ENCODE measurements at places on chromosomes 11 and 22.

DNA sequence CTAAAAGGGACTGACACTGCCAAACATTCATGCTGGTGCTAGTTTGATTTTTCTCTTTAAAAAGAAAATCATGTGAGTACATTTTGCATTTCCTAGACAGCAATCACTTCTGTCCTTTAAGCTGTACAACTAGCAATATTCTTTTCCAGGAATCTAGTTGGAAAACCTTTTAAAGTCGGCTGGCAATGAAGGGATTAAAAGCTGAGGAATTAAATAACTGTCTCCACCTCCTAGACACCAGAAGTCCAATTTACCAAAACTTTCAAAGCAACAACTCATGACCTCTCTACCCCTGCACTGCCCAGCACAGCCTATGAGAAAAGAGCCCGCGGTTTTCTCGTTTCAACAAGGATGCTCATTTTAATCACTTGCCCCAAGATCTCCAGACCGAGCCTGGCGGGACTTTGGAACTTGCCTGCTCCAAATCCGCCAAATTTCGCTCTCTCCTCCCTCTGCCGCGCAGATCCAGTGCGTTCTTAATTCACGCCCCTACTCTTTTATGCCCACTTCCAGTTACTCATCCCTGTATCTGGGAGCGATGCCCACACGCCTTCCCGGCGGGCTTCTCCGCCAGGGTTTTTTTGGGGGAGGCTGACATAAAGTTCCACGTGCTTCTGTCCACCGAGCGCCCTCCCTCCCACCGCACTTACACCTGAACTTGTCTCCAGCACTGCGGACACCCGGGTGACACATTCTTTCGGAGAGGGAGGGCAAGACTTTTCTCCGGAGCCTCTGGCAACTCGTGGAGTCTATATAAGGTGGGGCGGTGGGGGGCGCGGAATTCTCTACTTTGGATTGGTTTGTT, 2.5 kb downstream of the MPPED2 start:
- DNase-seq = no peak

GRCh38 chr11:47028195-47029093, 91.9 kb downstream of the CSTPP1 start:
- DNase-seq = no peak

- DNase-seq = no peak
Measured at GRCh38 chr11:130180896-130181294, 21.3 kb downstream of the ST14 start.

DNA sequence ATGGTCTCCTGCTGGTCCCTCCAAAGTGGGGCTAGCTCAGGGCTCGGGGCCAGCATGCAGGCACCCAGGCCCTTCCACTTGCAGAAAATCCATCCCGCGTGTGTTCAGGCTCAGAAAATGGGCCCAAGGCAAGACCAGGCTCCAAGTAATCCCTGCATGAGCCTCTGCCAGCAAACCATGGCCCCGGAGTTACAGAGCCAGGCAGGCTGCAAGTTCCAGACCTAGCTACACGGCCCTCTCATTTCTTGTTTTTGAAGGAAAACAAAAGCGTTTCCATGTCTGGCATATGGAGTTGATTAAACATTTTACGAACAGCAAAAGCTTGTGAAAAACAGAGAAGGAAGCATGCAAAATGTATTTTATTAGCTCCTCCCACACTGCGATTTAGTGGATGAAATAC, 29.7 kb downstream of the KIAA0930 start:
- no peak for DNase-seq

DNA sequence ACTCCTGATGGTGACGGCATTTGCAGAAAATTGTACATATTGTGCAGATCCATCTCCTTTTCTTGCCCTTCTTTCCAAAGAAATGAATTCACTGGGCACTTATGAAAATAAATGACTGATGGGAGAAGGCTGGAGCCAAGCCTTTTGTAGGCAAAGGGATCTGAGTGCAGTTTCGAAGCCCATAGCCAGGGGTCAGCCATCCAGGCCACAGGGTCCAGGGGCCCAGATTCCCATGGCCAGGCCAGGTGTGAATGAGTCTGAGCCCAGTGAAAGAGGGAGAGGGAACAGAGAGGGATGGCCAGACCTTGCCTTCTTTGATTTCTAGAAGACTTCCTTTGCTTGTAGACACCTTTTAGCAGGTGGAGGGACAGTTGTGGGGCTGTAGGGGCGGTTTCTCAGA, 209.1 kb downstream of the KIRREL3 start:
- DNase-seq = no peak

DNA sequence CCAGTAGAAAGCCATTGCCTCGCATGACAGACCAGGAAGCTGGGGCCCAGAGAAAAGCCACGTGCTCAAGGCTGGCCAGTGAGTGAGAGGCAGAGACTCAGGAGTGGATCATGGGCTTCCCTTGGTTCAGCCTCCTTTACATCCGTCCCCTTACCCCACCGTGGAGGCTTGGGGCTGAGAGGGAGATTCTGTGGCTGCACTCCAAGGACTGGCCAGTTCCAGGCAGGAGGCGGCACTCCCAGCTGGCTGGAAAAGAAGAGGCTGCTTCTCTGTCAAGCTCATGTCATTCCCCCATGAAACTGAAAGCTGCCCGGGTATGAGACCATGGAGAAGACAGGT, 6.6 kb upstream of the ASCL2 start:
- DNase-seq = no peak

- DNase-seq = no peak
Measured at GRCh38 chr22:35479985-35480550, 60.6 kb upstream of the RASD2 start.

- DNase-seq = no peak
Measured at GRCh38 chr11:76766521-76766920, 16.6 kb upstream of the TSKU start.

DNA sequence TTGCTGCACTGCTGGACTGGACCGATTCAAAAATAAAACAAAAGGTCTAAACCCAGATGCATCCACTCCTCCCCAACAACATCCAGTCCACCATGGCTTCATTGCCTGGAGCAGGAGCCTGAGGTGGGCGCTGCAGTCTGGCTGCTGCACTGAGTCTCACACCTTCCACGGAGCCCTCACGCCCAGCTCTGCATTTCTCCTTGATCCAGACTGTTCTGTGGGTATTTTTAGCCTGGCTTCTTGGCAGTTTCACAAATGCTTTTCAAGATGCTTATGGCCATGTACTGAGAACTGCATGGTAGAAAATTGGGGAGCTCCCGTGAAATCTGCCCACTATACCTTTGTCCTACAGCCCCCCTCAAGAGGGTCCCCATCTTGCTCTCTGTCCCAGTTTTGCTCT, 53.3 kb upstream of the JAM3 start:
- no peak for DNase-seq

- no peak for DNase-seq
Measured at GRCh38 chr11:107777110-107777509, 65.3 kb upstream of the SLN start.

DNA sequence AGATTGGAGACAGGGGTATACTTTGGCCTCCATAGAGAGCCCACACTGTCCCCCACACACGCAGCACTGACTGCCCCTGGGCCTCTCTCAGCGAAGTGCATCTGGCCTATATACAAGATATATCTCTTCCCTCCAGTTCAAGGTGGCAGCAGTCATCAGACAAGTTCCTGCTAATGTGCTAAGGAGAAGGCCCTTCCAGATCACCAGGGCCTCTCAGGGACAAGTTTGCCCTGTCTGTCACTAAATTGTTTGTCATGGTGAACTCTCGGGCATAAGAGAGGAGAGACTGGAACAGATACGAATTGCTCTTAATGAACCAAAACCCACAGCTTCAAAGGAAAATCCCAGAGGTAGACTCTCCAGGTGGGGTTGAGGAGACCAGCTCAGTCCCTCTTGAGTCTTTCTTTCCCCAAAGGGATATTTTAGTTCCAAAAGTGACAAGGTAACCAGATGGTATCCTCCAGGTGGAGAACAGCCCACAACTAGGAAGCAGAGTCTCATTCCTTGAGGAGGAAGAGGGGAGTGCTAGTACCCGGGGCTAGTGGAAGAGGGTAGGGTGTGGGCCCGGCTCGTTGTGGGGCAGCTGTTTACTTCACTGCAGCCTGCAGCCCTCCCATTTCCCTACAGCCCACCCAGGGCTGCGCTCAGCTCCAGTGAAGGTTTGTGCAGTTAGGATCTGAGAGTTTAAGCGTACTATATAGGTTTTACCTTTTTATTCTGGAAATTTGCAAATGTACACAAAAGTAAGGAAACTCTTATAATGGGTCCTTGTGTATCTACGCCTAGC, 2.2 kb upstream of the SLC35C1 start:
- no peak for DNase-seq

DNA sequence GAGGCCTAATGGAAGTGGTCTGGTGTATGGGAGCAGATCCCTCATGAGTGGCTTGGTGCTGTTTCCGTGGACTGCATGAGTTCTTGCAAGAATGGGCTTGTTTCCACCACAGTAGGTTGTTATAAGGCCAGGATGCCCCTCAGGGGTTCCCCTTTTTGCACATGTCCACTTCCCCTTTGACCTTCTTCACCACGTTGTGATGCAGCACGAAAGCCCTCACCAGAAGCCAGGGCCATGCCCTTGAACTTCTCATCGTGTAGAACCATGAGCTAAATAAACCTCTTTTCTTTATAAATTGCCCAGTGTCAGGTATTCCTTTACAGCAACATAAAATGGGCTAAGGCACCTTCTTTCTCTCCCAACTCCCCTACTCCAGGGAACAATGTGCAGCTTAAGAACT, 2.8 kb upstream of the NARS2 start:
- DNase-seq = no peak

GRCh38 chr22:38853196-38853651, 9.4 kb upstream of the NPTXR start:
- DNase-seq = no peak

GRCh38 chr11:19817870-19818269, 105.2 kb downstream of the NAV2 start:
- DNase-seq = no peak

- DNase-seq = no peak
Measured at GRCh38 chr11:99371257-99371656, 350.5 kb downstream of the CNTN5 start.
